Stimulated activated CD8-positive, alpha-beta memory T cell treated with anti-CD3 and anti-CD28 coated beads, Interleukin-7, amount 100 ng/mL, for 48 hours (primary cell): ENCODE measurements at places on chromosomes 3 and 15.

GRCh38 chr3:10474847-10475246 lies 30.5 kb downstream of the ATP2B2 start:
- no peak for DNase-seq

DNA sequence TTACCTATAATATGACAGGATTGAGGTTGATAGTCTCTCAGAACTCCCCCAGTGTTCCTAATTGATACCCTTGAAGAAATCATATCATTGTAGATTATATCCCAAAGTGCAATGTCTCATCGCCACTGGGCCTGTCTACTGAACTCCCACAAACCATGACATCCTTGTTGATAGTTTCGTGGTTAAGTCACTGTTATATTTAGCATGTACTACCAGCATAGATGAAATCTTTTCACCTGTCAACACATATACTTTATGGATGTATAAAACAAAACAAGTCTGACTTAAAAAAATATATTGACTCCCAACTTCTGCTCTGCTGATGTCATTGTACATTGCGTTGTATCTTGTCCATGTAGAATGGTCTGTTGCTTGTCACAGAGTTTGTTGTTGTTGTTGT lies 128.1 kb downstream of the IQCH start:
- no peak for DNase-seq

- no peak for DNase-seq
Observed at GRCh38 chr15:24633082-24633481, 42.5 kb upstream of the NPAP1 start.

- DNase-seq = no peak
Observed at GRCh38 chr3:11563865-11564185, 79.9 kb downstream of the VGLL4 start.

- DNase-seq = no peak
Observed at GRCh38 chr15:27683121-27683520, 416.0 kb downstream of the OCA2 start.

DNA sequence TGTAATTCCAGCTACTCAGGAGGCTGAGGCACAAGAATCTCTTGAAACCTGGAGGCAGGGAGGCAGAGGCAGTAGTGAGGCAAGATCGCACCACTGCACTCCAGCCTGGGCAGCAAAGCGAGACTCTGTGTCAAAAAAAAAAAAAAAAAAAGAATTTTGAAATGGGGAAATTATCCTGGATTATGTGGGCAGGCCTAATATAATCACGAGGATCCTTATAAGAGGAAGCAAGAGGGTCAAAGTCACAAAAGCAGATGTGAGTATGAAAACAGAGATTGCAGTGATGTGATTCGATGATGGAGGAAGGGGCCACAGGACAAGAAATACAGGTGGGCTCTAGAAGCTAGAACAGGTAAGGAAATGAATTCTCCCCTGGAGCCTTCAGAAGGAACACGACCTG lies 159.6 kb downstream of the LEKR1 start:
- no peak for DNase-seq

DNA sequence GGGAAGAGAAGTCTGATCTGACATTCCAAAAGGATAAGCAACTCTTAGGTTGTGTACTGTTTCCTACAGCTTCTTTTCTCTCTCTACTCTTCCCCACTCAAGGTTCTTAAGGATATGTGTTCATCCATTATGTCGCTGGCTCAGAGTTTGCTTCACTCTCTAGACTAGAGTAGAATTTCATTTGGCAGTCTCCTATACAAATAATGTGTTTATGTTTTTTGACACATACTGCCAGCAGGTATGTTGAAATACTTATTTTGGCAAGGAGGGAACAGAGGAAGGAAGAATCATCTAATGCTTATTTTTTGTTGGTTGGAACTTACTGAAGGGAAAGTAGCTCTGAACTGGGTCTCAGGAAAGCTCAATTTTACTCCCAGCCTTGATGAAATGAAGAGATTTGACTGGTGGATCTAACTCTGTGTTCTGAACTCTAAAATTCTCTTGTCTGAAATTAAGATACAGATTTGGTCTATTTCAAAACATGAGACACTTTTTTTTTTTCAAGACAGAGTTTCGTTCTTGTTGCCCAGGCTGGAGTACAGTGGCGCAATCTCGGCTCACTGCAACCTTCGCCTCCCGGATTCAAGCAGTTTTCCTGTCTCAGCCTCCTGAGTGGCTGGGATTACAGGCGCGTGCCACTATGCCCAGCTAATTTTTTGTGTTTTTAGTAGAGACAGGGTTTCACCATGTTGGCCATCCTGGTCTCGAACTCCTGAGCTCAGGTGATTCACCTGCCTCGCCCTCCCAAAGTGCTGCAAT lies 7.6 kb upstream of the EMC3 start:
- no peak for DNase-seq

DNA sequence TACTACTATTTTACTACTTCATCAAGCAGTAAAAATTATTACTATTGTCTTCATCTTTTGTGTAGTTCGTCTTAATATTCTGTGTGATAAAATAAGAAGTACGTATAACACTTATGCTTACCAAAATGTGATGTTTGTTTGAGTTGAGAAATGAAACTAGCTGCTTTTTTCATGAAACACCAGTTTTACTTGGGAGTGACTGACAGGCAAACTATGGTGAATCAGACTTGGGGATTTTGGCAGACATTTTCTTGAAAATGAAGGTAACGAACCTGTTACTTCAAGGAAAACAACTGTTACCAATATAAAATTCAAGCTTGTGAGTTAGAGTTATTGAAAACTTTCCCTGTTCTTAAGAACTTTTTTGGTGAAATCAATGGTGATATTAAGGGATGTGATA lies 10.3 kb downstream of the U2SURP start:
- no peak for DNase-seq
